KG1 (cell line): ENCODE measurements at places on chromosomes 2 and 18.

DNA sequence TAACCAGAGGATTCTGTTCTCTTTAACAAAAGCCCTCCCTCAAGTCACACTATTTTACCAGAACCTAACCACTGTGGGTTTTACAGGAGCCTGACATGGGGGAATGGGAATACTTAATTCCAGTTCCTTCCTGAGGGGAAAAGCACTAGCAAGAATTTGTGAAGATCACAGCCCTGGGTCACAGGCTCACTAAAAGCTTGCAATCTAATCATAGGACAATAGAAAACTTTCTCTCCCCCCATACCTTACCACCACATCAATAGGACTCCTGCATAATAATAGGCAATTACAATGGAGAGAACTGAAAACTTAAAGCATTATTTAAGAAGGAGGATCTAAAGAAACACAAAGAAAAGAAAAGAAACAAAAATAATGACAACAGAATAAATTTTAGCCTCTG, 225.8 kb upstream of the ZNF804A start:
- no peak for DNase-seq

DNA sequence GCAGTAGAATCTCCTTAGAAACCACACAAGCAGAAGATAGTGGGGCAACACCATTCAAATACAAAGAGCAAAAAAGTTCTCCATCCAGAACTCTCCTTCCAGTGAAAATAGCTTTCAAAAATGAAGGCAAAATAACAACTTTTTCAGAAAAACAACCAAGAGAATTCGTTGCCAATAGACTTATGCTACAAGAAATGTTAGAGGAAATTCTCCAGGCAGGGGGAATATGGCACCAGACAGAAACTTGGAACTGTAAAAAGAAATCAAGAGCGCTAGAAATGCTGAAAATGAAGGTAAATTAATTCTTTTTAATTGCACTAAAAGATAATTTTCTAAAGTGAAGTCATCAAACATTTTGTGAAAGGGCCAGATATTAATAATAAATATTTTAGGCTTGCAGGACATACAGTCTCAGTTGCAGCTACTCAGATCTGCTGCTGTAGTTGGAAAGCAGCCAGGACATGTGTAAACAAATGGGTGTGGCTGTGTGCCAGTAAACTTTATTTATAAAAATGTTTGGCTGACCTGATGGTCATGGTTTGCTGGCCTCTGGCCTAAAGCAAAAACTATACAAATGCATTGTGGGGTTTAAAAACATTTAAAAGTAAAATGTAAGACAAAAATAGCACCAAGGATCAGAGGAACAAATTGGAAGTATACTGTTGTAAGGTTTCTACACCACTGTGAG, 73.7 kb upstream of the TGFA start:
- no peak for DNase-seq

GRCh38 chr2:217887841-217888701, 114.7 kb downstream of the TNS1 start:
- no peak for DNase-seq

DNA sequence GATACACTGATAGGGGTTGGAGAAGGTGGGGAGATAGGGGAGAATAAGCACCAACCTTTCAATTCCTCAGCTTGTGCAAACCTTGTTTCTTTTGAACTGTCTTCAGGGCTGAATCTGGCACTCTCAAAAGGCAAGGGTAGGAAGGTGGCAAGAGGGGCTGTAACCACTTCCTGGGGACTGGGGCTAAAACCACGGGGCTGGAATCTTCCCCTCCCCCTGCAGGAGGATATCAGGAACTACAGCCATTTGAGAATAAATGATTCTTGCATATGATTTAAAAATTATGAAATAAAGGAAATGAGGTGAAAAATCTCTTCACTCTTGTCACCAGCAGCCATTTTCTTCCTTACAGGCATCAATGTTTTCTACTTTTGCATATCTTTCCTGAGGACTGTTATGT, 50.8 kb downstream of the ATOH8 start:
- no peak for DNase-seq

- DNase-seq, result no peak
Observed at GRCh38 chr2:119169717-119170116, 11.2 kb upstream of the C1QL2 start.

- DNase-seq, result no peak
Observed at GRCh38 chr2:111091811-111092211, 28.9 kb upstream of the BCL2L11 start.

DNA sequence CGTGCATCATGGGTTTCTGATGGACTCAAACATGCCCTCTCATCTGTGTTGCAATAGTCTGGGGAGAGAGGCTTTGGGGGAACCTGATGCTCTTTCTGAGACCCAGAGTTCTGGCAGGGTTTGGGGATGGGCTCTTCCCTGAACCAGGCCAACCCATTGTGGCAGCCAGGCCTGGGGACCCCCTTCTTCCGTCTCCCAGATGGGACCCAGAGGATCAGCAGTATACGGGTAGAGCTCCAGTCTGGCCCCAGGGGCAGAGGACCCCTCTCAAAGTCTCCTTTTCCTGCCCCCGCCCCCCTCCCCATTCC, 333.7 kb downstream of the DYSF start:
- no peak for DNase-seq

DNA sequence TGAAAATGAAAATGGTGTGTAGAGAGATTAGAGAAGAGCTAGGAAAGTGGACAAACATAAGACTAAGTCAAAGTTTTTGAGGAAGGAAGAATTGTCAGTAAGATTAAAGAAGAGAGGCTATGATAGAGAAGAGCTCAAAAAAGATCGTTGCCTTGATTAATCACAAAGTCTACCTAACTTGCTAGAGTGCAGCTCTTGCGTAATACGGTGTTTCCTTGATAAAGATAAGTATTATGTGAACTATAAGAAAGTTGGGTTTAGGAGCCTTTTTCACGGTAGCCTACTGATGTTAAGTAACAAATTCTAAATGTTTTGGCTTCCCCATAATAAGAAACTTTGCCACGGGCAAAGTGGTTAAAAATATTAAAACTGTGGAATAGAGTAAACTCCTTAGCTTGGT, 226.4 kb upstream of the NRXN1 start:
- DNase-seq, result peak; percentile 22

DNA sequence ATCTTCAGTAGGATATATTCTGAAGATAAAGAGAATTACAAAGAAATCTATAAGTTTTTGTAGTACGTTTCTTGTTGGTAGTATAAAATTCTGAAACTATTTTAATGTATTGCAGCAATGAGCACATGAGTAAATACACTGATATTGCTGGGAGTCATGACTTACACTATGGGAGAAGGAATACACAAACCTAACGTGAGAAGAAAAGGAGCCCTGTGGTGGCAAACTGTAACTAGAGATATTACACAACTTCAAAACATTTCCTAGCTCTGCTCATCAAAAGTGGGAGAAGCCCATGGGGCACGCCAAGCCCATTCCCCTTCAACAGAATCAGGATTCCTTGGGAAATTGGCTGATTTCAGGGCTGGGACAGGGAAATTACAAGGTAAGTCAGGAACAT, 20.5 kb downstream of the SPIRE1 start:
- no peak for DNase-seq

GRCh38 chr18:78639006-78639950, 340.3 kb upstream of the SALL3 start:
- DNase-seq, result no peak

DNA sequence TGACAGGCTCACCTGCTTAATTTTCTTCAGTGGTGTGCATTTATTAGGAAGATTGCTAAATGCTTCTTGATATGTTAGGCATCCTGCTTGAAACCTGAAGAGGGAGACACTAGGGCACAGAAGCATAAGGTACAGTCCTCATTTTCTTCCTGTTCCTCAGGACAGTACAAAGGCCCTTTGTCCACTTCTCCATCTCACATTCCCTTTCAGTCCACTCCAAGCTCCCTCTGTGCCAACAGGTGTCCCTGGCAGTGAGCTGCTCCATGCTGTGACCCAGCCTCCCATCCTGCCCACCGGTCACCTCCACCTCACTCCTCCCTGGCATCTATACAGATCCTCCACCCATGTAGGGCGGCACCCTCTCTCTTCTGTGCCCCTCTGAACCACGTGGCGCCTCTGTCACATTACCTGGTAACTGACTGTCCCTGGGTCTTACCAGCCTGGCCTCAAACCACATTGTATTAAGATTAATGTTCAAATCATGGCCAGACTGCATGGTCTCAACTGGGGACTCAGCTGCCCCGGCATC, 162.8 kb downstream of the VAPA start:
- no peak for DNase-seq

- no peak for DNase-seq
Observed at GRCh38 chr2:172864182-172864581, 128.5 kb downstream of the RAPGEF4 start.

- no peak for DNase-seq
Observed at GRCh38 chr2:201880579-201880978, 74.2 kb downstream of the CDK15 start.

DNA sequence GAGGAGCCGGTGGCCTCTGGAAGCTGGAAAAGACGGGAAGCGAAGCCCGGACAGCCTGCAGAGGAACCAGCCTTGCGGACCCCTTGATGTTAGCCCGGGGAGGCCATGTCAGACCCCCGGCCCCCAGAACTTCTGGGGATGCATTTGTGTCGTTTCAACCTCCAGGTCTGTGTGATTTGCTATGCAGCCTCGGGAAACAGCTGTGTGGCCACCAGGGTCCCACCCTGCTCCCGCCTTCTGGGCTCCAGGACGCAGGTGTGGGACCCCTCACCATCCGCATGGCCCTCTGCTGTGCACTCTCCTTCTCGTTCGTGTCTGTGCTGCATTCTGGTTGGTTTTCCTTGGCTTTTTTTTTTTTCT, 13.3 kb downstream of the NEU4 start:
- DNase-seq, result no peak

- no peak for DNase-seq
Observed at GRCh38 chr2:128727404-128727803, 408.7 kb upstream of the HS6ST1 start.

GRCh38 chr2:190701586-190701985, 52.7 kb downstream of the NAB1 start:
- DNase-seq, result no peak

DNA sequence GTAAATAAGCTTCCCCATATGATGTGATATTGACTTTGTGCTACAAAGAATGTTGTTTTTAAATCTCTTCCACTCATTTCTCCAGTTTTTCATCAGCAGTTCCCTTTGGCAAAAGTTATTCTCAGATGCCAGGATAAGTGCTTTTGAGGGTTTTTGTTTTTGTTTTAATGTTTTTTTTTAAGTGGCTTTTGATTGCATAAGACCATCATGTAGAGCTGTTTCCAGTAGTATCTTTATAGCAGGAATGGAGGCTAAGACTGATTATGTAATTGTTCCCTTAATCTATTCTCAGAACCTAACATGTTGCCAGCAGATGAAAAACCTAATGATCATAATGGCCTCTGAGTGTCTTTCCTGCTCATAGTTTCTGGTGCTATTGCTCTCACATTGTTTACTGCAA, 77.9 kb downstream of the CABLES1 start:
- no peak for DNase-seq

- no peak for DNase-seq
Observed at GRCh38 chr2:145404690-145405089, 884.8 kb upstream of the ZEB2 start.

- no peak for DNase-seq
Observed at GRCh38 chr18:23324056-23324811, 128.9 kb upstream of the RIOK3 start.

GRCh38 chr2:44934983-44935728, 6.3 kb upstream of the SIX3 start:
- no peak for DNase-seq

DNA sequence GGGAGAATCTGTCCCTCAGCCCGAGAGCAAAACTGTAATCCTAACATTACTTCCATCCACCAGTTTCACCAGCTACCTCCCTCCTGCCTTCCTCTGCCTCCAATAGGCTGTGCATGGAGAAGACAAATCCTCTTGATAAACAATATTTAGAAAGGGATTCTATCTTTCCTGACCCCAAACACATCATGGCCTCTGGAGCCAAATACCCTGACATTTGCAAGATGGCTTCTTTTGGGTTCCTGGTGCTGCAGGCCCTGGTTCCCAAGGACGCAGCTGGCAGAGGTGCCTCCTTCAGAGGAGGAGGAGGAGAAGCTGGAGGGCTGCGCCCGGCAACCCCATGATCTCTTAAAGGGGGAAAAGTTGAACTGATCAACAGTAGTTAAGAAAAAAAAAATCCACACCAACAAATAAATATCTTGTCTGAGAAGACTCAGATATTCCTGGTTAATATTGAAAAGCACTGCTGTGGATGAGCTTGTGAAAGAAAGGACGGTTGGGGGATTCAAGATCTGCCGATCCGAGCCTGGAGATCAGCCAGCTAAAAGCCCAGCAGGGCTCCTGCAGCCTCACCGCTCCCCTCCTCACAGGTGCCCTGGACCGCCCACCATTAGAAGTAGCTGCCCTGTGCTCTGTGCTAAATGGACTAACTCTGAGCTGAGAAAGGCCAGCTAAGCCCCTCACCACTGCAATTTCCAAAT, 116.8 kb downstream of the MSH2 start:
- no peak for DNase-seq

- DNase-seq, result peak; percentile 20
Observed at GRCh38 chr2:43576981-43577892, 18.6 kb downstream of the THADA start.

DNA sequence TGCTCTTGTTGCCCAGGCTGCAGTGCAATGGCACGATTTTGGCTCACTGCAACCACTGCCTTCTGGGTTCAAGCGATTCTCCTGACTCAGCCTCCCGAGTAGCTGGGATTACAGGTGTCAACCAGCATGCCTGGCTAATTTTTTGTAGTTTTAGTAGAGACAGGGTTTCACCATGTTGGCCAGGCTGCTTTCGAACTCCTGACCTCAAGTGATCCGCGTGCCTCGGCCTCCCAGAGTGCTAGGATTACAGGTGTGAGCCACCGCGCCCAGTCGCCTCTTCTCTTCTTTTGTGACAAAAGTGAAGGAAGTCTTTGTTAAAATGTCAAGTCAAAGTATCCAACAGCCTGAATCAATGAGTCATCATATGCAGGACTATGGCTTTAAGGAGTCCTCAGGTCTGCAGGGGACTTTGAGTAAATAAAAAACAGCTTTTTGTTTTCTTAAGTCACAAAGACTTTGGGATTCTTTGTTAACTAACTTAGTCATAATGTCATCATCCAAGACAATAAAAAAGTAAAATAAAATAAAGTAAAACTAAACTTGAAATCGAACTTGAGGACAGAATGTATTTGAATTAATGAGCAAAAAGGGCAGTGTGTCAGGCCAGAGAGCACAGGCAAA, 1153.2 kb downstream of the SUCLG1 start:
- DNase-seq, result no peak
